IMR-90 (cell line): ENCODE measurements at places on chromosomes 11 and 22. TPM values are rescaled to one million over a fixed set of nuclear protein-coding genes. Genes with fewer than 3 reads are reported as not detected.

- peak; percentile 94 for DNase-seq
Measured at GRCh38 chr22:19880786-19881569, 26.3 kb upstream of the GNB1L start.

The KRTAP5-5 gene
- polyA plus RNA-seq = not detected in 2 replicates

- DNase-seq = no peak
Measured at GRCh38 chr11:130188585-130189347, 29.2 kb downstream of the ST14 start.

The ILK gene
- polyA plus RNA-seq = 367 and 389 TPM in 2 replicates

The SLC39A13 gene
- 144 and 164 TPM in 2 replicates for polyA plus RNA-seq

The KLHL35 gene
- 3.3 TPM in 2 replicates for polyA plus RNA-seq

The MMP13 gene
- not detected in 2 replicates for polyA plus RNA-seq

The SLC22A25 gene
- polyA plus RNA-seq = not detected in 2 replicates

GRCh38 chr11:33926671-33927552 is 35.0 kb upstream of the LMO2 start:
- DNase-seq = no peak

The BIK gene
- 0.19 TPM in 1 of 2 replicates, not detected in the other for polyA plus RNA-seq

The HPX gene
- 1.4 and 1.5 TPM in 2 replicates for polyA plus RNA-seq

GRCh38 chr11:72454791-72455190 is 20.5 kb upstream of the CLPB start:
- DNase-seq = no peak

The MMP7 gene
- not detected in 2 replicates for polyA plus RNA-seq

DNA sequence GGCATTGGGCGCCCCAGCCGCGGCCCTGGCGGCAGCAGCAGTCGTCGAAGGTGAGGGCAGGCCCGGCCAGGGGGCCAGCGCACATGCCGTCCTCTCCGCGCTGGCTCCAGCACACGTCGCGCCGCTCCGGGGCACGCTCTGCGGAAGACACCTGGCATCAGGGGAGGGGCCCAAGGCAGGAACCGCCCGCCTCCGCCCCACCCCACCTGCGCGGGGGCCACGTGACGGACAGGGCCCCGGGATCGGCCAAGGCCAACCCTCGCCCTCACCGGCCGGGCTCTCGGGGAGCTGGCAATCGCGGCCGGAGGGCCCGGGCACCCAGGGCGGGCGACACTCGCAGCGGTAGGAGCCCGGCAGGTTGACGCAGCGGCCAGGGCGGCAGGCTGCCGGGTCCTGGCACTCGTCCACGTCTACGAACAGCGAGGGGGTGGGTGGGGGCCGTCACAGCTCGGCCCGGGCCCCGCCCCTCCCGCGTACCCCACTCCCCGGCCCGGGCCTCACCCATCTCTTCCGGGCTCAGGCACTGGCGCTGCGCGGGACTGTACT is 14.9 kb downstream of the SCYL1 start:
- no peak for DNase-seq

DNA sequence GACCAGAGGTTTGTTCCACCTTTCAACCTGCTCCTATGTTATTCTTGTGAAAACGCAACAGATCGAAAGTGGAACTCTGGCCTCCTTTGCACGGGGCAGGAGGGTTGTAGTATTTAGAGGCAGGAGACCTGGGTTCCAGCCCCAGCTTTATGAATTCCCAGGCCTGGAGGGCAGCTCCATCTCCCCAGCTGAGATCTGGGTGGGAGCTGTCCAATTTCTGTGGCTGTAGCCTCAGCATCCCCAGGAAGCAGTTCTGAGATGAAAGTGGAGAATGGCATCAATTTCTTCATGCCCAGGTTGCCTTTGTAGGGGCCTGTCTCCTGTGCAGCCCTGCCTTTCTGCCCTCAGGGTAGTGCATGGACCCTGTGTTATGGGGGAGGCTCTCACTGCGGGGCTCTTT is 4.1 kb downstream of the FADS2 start:
- DNase-seq = no peak

DNA sequence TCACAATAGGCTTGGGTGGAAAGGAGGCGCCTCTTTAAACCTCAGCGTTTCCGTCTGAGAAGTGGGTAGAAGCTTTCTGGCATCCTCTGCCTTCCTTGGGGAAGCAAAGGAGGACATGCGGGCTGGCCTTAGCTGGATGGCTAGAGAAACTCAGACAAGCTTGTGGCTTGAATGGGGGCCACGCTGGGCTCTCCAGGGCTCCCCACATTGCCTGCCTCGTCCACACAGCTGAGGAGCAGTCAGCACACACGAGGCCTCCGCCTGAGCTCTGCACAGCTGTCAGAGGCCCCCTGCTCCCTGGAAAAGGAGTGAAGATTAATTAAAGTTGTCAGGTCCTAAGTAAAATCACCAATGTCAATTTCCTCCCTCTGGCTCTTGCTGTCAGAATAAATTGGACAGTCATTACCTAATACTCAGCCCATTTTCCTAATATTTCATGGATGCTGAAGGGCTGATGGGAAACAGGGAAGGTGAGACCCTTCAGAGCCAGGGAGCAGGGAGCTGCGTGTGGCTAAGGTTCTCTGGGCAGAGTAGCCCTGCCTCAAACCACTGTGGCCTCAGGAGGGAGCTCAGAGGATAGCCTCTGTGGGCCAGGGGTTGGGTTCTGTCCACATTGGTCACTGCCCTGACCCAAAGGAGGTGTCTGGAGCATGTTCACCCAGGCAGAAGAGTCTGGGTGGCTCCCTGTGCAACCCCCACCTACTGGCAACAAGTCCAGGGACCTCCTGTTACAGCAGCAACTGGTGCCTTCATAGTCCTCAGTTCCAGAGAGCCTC is 118.3 kb upstream of the CD82 start:
- no peak for DNase-seq

DNA sequence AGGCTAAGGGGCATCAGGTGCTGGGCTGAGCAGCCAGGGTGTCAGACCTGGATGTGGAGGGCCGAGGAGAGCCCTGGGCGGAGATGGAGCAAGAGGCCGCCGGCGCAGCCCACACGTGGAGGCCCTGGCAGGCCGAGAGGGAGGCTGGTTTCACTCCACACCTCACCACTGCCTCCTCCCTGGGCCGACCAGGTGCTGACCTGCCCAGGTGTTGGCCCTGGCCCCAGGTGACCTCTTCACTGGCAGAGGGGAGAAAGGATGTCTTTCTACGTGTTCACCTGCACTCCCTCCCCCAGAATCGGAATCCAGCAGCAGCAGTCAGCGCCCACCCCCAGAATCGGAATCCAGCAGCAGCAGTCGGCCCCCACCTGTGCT is 781 bp downstream of the ANO9 start:
- no peak for DNase-seq

DNA sequence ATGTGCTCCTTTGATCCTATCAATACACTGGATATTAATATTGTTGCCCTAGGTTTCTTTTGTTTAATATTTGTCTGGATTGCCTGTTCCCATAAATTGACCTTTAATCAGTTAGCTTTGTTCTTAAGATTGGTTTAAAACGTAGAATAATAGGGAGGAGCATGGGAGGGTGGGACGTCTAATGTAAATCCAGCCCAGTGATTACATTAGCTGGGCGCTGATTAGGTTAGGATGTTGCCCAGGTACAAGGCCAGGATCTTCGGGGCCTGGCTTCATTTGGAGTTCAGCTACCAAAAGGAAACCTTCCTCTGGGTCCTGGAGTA is at the start of gene SRSF8:
Gene SRSF8, plus strand, starts transcription at position 204 of the 323 bp plus-strand sequence. CDS start 308 bp downstream, outside the sequence.
- DNase-seq = no peak

GRCh38 chr22:37180531-37181231 is 7.4 kb downstream of the C1QTNF6 start:
- no peak for DNase-seq

GRCh38 chr22:31651664-31652063 is 10.4 kb downstream of the PISD start:
- DNase-seq = no peak

DNA sequence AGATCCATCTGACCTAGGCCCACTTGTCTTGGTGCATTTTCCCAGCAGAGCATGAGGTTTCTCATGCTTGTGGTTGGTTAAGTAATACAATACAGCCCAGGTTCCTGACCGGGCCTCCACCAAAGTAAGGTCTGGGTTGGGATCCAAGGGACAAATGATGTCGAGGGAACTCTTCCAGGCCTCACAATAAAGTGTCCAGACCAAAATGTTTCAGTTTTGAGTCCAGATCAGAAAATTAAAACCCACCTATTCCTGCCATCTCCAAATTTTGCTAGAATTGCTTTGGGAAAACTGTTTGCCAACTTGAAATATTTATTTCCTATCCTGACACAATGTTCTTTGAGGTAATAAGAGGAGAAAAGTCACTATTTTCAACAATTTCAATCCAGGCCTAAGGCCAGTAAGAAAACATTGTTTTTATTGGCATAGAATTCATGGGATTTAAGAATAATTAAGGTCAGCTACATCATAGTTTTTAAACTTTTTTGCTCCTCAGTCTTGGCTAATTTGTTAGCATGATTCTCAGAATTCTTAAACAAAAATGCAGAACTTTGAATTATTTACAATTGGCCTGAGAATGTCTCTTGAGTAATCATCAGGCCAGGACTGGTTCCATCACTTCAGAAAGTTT is 51.4 kb downstream of the ME3 start:
- peak; percentile 73 for DNase-seq

DNA sequence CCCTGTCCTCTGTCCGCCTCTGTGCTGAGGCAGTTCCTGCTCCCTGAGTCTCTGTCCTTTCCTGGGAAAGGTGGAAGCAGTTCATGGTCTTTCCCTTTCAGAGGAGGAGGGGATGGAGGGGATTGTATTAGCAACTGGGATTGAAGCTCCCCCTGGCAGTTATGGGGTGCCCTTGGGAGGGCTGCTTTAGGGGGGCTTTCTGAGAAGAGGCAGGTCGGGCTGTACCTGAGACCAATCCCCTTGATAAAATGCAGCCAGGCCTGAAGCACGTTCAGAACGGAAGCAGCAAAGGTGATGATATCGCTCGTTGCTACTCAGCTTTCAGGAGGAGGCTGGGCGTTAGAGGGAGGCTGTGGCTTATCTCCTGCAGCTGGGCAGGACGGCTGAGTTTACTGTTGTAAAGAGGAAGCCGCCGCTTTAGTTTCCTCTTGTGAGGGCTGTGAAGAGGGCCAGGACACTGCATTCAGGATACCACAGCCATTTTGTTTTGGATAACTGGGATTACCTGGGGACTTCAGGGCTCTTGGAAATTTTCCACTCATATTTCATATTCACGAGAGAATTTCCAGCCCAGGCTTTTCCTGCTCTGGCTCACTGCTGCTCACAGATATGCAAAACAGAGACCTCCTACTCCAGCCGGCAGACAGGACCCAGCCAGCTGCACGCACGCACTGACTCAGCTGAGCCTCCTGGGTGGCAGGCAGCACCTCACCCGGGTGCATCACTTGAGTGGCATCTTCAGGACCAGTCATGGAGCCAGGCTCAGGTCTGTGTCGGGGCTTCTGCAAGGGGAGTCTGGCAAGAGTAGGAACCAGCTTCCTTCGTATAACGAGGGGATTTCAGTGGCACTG is 798 bp downstream of the AMPD3 start:
- DNase-seq = peak; percentile 90

GRCh38 chr22:30308518-30309230 is 18.1 kb downstream of the TBC1D10A start:
- peak; percentile 73 for DNase-seq

DNA sequence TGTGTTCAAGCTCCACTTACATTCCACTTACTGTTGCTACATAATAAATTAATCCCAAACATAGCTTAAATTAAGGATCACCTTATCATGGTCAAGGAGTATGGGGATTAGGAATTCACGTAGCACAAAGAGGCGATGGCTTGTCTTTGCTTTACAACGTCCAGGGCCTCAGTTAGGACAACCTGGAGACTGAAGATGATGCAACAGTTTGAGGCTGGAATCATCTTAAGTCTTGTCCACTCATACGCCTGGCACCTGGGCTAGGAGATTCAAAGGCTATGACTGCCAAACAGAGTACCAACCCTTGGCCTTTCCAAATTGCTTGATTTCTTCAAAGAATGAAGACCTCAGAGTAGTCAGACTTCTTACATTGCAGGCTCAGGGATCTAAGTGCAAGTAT is 149.1 kb downstream of the SBF2 start:
- no peak for DNase-seq

- no peak for DNase-seq
Measured at GRCh38 chr11:23124996-23125395, 264.7 kb upstream of the CCDC179 start.

- DNase-seq = peak; percentile 81
Measured at GRCh38 chr11:9280655-9281301, 15.6 kb upstream of the DENND5A start.

DNA sequence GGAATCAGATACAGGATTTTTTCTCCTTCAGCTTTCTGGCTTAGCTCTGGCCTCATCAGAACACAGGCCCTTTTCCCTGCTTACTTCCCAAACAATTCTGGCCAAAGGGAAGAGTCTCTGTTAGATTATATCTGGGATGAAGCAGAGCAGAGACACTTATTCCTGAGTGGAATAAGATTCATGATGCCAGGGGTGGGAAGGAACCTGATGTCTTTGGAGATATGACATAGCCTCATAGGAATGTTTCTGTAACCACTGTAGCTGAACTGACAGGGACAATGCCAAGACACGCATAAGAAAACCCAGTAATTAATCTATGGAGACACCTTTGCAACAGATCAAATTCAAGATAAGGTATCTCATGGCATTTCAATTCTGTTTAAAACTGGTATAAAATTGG is 177.1 kb upstream of the RAG2 start:
- no peak for DNase-seq

DNA sequence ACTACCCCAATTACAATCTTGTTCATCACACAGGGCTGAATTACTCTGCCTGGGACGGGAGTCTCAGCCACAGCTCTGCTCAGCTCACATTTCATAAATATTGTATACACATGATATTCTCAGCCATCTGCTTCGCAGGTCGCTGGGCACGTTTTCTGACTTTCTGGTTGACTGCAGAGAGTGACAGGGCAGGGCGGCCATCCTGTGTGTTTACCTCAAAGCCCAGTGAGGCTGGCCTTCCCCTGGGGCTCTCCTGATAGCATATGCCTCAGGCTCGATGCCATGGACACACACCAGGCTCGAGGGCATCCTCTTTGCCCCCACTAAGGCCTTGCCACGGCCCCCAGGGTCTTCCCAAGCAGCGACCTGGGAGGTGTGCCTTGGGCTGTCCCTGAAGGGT is 345.0 kb downstream of the CADM1 start:
- DNase-seq = no peak

- DNase-seq = no peak
Measured at GRCh38 chr11:60332846-60333245, 5.8 kb downstream of the MS4A6E start.

- no peak for DNase-seq
Measured at GRCh38 chr11:47340980-47341775, 11.3 kb downstream of the MYBPC3 start.

DNA sequence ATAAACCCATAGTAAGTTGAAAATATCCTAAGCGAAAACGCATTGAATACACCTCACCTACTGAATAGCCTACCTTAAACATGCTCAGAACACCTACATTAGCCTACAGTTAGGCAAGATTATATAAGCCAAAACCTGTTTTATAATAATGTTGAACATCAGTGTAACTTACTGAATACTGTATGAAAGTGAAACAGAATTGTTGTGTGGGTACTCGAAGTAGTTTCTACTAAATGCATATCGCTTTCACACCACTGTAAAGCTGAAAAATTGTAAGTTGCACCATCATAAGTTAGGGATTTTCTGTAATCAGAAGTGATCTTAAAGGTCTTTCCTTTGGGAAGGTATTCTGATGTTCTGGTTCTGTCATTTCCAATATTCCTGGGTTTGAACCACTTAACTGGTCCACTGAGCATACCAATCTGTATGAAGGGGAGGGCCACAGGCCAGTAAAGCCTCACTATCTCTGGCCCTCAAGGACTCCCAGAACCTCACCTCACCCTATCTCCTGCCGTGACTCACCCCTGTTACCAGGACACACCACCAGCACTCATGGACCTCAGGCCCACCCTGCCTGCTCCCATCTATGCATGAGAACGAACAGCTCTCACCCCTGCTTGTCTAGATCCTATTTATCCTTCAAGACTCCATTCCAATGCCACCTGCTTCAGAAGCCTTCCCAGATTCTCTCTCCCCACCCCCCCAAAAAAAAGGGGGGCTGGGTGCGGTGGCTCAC is 70.0 kb downstream of the NAT10 start:
- DNase-seq = no peak
